ENCODE measurements at places on chromosomes 5 and 9.

DNA sequence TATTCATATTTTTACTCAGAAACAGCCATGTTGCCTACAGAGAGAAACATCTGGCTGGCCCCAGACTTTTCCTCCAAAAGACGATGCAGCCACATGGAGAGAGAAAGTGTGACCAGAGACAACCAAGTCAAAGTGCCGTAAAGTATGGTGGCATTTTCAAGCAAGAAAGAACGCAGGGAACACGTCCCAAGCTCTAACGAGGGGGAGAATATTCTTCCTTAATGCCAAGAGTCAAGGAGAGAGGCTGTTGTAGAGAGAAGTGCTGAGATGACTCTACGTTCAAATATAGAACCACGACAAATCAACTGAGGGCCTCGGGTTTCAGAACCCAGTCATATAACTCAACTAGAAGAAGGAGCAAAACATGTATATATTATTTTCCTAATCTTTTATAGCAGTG, 55.9 kb downstream of the FNBP1 start:
- DNase-seq = no peak

- no peak for DNase-seq
Observed at GRCh38 chr9:130106860-130107233, 53.1 kb downstream of the GPR107 start.

- DNase-seq = no peak
Observed at GRCh38 chr5:72007336-72008111, 99.8 kb upstream of the MAP1B start.

DNA sequence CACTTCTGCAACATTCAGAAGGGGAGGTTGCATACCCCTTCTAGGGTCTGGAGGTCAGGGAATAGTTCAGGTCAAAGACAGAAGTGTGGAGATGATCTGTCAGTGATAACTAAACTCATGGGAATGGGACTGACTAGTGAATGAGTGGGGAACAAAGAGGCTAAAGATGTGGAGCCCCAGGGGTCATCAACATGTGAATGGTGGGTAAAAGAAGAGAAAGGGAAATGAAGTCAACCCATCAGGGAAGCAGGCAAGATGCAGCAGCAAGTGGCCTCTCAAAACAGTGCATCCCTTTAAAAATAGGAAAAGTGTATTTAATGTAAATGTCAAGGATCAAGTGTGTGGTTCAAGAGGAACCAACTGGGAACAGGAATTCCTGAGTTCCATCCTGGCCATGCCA, 69.9 kb downstream of the PLPPR1 start:
- no peak for DNase-seq

- no peak for DNase-seq
Observed at GRCh38 chr9:124353811-124354274, 61.4 kb downstream of the PSMB7 start.

GRCh38 chr9:80811003-80811402, 878.3 kb downstream of the TLE1 start:
- no peak for DNase-seq

DNA sequence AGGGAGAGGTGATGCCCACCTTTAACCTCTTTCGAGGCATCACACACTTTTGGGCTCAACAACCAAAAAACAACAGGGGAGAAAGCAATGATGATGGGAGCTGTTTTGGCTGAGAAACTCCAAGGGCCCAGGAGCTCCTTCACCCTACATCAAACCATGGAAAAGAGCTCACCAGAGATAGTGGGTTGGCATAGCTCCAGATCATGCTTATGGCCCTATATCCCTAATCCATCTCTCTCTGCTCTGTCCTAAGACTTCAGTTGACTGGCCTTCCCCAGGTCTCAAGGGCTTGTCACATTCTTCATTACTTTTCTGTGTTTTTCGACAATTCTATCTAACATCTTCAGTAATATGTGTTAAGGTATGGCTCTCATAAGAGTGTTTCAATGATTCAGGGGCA, 5.7 kb upstream of the CTSL start:
- no peak for DNase-seq

GRCh38 chr9:82764061-82764668, 298.8 kb downstream of the RASEF start:
- DNase-seq = no peak

DNA sequence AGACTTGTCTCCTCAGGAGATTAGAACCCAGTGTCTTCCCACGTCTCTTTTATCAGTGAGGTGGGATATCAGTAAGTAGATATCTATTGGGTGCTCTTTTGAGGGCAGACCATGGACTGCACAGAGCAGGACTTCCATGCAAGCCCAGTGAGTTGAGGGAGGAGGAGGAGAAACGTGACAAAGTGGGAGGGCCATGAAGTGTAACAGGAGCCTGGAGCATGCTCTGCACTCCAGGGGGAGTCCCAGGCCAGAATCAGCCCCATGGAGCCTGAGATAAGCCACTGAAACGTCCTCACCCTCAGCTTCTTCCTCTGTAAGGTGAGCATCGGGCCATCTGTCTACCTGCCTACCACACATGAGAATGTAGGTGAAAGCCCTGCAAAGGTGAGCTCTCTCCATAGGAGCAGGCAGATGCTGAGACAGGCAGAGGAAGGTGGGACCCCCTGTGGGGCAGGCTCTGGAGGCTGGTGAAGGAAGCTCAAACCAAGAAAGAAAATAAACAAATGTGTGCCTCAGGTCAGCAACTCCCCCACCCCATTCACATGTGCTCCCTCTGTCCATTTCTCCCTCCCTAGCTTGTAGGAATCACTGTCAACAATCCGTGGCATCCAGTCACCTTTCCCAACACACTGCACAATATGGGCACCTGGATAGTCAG, 87.4 kb downstream of the NRG2 start:
- no peak for DNase-seq

DNA sequence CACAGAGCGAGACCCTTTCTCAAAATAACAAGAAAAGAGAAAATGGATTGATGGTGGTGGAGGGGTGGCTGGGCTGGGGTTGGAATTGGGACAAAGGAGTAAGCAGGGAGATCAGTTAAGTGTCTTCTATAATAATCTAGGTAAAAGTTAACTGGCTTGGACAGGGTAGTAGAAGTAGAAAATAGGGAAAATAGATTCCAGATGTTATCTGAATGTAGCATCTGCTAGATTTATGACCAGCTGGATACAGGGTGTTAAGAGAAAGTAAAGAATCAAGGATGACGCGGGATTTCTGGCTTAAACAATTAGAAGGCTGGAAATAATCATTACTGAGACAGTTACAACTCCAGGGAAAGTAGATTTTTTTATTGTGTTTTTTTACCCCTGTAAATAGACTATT, 13.0 kb downstream of the PPP6C start:
- DNase-seq = no peak

- no peak for DNase-seq
Observed at GRCh38 chr9:107068581-107068980, 205.6 kb downstream of the ZNF462 start.

DNA sequence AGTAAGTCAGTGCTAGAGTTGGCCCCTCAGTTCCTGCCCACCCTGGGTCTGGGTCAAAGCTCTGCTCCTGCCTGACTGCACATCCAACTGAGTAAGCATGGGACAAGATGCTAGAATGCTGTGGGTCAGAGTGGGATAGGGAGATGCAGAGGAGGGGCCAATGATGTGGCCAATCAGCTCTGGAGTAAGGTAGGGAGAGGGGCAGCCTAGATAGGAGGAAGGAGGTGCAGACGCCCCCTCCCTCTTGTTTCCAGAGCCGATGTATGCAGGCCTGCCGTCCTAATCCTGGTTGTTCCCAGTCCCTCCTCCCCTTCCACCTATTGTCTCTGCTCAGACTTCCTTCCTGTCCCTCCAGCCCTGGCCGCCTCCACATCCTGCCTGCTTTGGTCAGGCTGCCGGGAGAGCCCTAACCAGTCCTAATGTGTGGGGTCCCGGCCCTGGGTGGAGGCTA, 1.3 kb downstream of the ARAP3 start:
- no peak for DNase-seq

- no peak for DNase-seq
Observed at GRCh38 chr5:154447089-154447725, 1.4 kb downstream of the SAP30L start.

DNA sequence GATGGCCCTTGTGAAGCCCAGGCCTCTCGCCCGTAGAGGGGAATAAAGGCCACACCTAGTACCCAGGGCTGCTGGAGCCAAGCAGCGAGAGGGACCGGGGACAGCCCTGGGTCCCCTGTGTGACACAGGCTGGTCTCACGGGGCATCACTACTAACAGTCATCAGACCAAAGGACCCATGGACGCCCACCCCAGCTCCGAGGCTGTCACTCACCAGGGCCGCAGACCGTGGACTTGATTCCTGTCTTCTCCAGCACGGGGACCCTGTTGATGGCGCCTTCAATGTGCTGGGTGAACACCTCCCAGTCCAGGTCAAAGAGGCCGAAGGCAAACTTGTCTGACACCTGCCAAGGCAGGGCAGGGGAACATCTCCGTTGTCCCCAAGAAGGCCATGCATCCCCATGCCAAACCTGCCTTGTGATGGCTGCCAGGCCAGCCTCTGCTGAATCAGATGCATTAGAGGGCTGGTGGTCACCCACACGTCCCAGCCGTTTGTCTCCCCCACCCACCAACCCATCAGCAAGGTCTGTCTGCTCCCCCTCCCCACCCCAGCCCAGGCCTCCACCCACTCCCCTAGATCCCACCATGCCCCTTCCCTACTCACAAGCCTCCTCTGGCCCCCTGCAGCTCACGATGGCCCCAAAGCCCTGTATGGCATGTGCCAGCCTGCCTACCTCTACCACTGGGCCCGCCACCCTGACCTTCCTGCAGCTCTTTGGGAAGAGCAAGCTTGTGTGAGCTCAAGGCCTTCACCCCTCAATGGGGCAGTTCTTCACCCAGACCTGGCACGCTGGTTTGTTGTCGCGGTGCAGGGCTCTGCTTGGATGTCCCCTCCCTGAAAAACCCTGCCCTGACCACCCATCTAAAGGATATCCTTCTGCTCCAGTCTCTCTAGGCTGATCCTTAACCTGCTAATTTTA, 20.8 kb downstream of the SARDH start:
- DNase-seq = no peak

DNA sequence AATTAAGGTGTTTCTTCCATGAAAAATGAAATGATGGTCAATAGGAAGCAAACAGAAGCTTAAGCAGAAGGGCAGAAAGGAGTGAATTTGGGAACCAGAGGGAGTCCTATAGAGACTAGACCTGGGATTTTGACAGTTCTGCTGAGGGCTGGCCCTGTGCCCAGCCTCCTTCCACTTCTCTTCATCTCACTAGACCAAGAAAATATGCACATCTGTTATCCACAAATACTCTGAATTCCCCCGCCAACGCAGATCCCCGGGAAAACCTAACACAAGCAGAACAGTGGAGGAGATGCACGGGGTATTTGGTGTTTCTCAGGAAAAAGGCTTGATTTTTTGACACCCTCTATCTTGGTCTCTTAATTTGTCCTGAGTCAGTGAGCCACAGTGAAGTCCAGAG, 22.7 kb downstream of the GRIA1 start:
- DNase-seq = no peak

DNA sequence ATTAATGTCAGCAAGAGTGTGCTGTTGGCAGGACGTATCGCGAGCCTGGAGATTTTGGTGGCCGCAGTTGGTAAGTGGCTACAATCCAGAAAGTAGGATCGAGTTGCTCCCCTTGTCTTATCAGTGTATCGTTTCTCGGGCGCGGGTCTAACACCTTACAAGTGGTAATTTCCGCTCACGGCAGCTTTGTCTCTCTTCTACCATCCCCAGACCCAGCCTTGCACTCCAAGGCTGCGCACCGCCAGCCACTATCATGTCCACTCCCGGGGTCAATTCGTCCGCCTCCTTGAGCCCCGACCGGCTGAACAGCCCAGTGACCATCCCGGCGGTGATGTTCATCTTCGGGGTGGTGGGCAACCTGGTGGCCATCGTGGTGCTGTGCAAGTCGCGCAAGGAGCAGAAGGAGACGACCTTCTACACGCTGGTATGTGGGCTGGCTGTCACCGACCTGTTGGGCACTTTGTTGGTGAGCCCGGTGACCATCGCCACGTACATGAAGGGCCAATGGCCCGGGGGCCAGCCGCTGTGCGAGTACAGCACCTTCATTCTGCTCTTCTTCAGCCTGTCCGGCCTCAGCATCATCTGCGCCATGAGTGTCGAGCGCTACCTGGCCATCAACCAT, 1.1 kb downstream of the PTGER4 start:
- peak; percentile 32 for DNase-seq

DNA sequence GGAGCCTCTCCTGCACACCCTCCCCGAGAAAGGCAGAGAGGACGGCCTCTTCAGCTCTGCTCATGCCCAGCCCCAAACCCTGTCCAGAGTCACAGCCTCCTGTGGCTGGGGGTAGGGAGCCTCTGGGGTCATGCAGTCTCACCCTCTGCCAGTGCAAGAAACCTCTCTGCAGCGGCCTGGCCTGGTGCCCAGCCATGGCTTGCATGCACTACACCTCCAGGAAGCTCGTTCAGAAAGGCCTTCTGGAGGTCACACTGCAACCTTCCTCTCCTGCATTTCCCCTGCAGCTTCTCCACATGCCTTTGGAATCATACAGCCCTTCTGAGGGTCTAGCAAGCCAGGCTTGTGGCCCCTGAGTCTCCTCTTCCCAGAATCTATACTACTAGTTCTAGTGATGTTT, 17.9 kb downstream of the CSF1R start:
- DNase-seq = no peak

- DNase-seq = no peak
Observed at GRCh38 chr5:107672211-107673038, 1.7 kb upstream of the EFNA5 start.

DNA sequence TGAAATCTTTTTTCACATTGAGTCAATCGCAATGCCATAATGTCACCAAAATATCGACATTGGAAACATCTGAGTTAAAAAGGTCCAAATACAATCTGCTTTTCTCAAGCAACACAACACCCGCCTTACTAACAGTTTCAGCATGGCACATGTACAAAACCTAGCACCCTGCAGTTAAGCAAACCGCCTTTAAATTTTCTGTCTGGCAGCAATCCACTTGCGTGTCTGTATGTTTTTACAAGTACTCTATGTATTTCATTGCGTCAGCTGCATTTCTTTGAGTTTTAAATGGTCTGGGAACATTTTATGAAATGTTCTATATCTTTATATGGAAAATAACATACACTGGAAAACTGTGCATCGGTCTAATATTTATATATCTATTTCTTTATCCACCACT, 134.6 kb downstream of the DENND1A start:
- DNase-seq = no peak

All from effector memory CD4-positive, alpha-beta T cell (primary cell).